ENCODE measurements at places on chromosomes 1 and 21.
A peak's percentile ranks its signal among the peaks of the same experiment; 100 is the strongest.

DNA sequence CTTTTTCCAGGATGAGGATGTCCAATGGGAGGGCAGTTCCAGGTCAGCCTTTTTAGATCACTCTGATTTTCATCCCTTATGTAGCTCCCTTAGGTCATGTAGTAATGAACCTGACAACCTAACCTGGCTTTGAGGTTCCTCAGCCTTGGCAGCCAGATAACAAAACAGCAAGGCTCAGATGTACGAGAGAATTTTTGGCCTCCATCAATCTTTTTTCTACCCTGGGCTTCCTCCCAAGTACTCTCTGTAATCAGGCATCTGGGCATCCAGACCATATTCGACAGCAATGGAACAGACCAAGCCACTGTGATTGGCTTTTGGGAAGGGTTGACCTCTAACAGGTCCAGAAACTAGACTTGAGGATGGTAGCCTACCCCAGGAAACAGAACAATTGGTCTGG is 38.6 kb downstream of the KCNH1 start:
- no peak for DNase-seq

- no peak for DNase-seq
These were observed 935 bp downstream of the KCNK2 start for GRCh38 chr1:215083383-215083961.

- no peak for DNase-seq
These were observed 50.7 kb downstream of the TM2D1 start for GRCh38 chr1:61674221-61674620.

GRCh38 chr21:10521091-10521598 is at the start of gene TPTE:
Gene TPTE (plus strand): TSS chr21:10521583. CDS start chr21:10538724, 17,141 bp downstream.
- DNase-seq: no peak

DNA sequence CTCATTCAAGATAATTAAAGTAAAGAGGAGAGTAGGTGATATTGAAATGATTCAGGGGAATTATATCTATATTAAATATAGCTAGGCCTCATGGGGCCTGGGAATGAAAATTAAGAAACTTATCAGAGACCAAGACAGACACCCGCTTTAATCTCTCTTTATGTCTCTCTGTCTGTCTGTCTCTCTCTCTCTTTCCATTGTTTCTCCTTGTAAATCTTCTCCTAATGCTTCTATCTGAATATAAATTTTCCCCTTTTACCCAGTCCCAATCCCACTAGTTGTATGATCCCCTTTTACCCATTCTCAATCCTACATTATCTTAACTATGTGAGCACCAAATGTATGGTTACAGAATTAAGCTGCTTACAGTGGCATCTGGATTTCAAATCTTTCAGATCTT is 61.2 kb downstream of the RGS5 start:
- DNase-seq: no peak

DNA sequence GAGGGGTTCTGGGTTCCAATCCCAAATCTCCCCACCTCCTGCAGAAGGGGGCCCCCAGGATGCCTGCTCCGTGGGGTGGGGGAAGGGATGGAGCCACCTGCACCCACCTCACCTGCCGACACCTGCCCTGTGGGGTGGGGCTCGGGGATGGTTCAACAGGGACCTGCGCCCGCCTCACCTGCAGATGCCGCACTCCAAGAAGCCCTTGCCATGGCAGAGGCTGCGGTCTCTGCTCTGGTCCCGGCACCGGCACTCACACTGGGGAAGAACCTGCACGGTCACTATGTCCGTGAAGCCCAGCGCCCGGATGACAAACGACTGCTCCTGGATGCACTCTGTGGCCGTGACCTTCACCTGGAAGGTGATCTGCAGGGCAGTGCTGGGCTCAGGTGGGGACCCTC is 18.1 kb upstream of the PTTG1IP start:
- no peak for DNase-seq

- no peak for DNase-seq
These were observed 361.0 kb downstream of the ADGRL2 start for GRCh38 chr1:82161700-82162141.

GRCh38 chr1:173191011-173191705 is 16.0 kb downstream of the TNFSF4 start:
- no peak for DNase-seq

DNA sequence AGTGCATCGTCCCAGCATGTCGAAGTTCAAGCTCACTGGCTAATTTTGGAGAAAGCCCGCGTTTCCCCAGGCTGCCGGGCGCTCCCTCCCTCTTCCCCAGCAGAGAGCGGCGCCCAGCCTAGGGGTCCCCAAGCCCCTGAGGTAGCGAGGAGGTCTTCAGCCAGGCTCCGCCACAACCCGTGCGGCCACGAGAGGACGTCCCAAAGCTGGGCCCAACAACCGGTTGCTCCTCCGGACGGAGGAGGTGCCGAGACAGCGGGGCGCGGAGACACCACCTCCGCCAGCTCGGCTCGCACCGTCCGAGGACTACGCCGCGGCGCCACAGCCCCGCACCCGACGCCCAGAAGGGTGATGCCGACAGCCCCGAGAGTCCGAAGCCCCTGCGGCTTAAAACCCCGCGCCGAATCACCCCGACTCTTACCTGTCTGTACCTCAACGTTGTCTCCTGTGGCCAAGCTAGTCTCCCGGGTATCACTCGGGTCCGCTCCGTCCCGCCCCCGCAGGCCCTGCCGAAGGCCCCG is at the start of gene DENND2C:
Gene DENND2C (minus strand): TSS at position 488 of the 521 bp plus-strand sequence. CDS start 44,065 bp downstream, outside the sequence.
- no peak for DNase-seq

DNA sequence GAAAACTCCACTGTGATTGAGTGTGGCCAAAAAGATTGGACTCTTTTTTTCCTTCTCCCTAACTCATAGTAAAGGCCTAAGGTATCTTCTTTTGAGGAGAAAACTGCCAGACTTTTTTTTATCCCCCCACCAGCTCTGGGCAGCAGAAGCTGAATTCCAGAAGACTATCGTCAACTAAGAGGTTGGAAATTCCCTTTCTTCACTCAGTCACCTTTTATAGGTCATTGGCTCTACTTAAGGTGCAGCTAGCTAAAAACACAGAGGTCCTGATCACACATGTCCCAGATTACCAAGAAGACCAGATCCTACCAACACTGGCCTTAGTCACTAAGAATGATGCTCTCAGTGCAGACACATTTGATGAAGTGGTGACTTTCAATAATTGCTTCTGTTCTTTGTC is 1441.2 kb downstream of the PLA2G4A start:
- no peak for DNase-seq

GRCh38 chr1:212218065-212218464 is 67.1 kb upstream of the PPP2R5A start:
- DNase-seq: no peak

DNA sequence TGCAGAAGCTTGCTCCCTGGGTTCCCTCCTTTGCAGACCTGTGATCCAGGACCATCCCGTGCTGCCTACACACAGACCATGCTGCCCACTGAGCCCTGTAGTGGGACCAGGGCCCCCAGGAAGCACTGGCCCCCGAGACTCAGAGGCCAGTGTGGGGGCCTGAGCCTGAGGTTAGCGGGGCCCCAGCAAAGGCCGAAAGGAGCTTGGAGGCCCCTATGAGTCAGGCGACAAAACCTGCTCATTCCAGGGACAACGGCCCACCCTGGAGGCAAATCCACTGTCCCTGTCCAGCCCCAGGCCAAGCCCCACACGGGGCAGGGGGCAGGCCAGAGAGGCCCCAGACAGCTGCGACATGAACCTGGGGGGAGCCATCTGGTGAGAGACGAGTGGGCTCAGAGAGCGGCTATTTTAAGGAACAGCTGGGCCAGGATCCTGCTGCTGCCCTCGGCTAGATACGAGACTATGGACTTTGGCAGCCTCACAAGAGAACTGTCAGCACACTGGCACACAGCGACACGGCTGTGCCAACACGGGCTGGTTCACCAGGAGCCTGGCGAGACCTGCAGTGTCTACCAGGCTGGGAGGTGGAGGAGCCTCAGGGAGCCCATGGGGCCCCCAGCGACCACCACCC is 74.7 kb downstream of the ARHGEF16 start:
- DNase-seq: no peak

DNA sequence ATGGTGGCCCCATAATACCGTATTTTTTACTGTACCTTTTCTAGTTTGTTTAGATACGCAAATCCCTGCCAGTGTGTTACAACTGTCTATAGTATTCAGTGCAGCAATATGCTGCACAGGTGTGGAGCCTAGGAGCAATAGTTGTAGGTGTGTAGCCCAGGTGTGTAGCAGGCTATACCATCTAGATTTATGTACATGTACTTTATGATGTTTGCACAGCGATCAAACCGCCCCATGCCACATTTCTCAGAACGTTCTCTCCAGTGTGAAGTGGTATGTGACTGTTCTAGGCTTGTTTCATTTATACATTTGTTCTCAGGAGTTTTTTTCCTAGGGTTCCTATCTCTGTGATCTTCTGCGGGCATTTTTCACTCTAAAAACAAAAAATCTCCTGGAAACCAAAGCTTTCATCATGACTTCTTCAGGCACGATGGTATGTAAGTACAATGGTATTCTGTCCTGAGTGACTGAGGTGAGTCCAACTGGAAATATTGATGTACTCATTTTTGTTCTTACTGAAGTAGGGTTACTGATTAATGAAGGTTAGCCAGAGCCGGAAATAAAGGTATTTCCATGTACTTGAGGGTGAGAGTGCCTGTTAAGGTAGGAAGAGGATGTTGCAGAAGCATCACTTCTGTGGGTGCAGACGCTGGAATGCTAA is 153.0 kb downstream of the GABPA start:
- DNase-seq: no peak

- DNase-seq: no peak
These were observed 5.1 kb downstream of the ATF3 start for GRCh38 chr1:212613440-212614335.

DNA sequence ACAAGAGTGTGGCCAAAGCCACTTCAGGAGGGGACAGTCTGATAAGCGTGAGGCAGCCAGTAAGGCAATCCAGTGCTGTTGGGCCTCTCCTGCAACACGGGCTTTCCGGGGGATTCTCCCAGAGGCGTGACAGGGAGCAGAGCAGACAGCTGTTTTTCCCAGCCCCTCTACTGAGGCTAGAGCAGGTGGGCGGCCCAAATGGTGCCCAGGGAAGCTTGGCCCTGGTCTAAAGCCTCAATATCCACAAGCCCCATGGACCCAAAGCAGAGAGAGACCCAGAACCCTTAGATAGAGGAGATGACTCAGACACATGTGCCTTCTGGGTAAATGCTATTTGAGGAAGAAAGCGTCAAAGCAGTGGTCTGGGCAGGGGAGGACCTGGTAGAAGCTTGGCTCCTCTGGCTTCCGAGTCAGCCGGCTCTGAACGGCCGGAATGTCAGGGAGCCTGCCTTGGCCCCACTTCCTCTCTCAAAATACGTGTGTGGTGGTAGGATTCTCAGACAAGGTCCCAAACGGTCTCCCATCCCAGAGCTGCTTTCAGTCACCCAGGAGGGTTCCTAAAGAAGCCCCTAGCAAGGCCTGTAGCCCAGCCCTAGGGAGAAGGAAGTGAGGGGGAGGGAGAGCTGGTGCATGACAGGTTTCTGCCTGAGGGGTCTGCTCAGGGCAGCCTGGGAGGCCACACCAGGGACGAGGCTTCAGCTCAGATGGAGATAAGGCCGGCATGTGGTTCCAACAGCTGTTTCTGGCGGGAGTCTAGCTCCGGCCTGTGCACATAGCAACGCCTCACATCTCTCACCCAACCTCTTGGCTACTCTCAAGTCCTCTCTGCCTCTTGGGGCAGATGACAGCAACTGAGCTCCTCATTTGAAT is 28.8 kb downstream of the PIK3C2B start:
- DNase-seq: no peak

- no peak for DNase-seq
These were observed 52.6 kb downstream of the CD34 start for GRCh38 chr1:207858281-207858680.

GRCh38 chr1:155254714-155255242 is 505 bp downstream of the ENTREP3 start:
- DNase-seq: no peak

DNA sequence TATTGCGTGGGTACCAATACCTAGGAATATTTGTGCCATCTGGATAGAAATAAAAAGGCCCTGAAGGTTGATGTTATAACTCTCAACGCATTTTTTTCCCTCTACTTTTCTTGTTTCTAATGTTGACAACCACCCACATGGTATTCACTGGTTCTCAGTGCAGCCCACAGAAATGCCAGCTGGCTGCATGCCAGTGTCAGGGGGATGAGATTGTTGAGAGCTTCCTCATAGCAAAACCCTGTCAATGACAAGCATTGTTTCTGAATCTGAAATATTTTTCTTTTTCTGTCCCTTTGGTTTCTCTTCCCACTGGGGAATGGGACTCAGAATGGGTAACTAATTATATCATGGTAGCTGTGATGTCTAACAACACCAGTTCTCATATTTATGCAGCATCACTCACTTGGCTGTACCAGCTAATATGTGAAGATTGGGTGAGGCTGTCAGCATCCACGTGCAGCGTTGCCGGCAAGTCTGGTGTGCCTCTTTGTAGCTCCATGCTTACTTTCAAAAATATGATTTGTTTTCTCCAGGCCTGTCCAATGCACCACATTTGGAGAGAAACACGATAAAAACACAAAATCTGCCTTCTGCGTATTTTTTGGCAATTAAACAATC is 284.6 kb downstream of the PTBP2 start:
- DNase-seq: no peak

GRCh38 chr1:58870298-58870676 is 86.4 kb upstream of the JUN start:
- no peak for DNase-seq

GRCh38 chr1:162389971-162390370 is 8.4 kb downstream of the C1orf226 start:
- DNase-seq: no peak

GRCh38 chr1:51324251-51325010 is 5.9 kb downstream of the TTC39A start:
- no peak for DNase-seq

GRCh38 chr1:69126796-69127195 is 440.9 kb upstream of the LRRC7 start:
- DNase-seq: no peak

DNA sequence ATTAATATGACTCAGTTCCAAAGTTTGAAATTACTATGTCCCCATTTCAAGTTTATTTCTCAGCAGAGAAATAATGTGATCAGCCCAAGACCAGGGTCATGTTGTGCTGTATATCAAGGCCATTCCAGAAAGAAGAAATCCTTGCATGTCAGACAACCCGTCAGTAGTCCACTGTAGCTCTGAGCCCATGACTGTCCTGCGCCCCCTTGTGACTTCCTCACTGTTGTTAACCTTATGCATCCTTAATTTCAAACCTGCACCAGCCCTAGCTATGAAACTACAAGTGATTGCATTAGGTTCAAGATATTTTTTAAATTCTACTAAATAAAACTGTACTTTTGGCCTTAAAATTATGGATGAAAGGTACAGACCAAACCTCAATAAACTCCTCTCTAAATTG is 133.0 kb downstream of the LRRC7 start:
- no peak for DNase-seq

DNA sequence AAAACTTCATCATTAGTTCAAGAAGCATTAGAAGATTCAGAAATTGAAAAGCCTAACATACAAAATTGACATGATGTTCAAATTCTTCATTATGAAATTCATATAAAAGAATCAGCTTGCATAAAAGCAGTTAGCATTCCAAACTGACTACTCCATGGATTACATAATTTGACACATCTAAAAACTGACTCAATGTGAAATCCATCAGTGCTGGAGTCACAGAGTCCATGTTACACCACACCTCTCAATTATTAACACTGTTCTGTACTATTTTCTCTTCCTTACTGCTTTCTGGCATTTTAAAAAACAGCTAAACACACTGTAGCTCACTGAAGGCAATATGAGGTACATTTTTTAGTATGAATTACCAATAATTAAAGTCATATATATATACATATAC is 28.0 kb downstream of the ARHGAP29 start:
- DNase-seq: no peak

GRCh38 chr1:20178634-20179370 is 7.1 kb upstream of the UBXN10 start:
- DNase-seq: no peak

- DNase-seq: no peak
These were observed 102.3 kb downstream of the RPE65 start for GRCh38 chr1:68347415-68347814.

GRCh38 chr1:171883849-171884248 is 42.6 kb downstream of the DNM3 start:
- DNase-seq: peak; percentile 46

All from activated CD4-positive, alpha-beta T cell treated with anti-CD3 and anti-CD28 coated beads for 48 hours (primary cell).